ENCODE measurements at places on chromosomes 6 and 20.

GRCh38 chr6:14468647-14469321 lies 351.2 kb downstream of the CD83 start:
- no peak for DNase-seq

DNA sequence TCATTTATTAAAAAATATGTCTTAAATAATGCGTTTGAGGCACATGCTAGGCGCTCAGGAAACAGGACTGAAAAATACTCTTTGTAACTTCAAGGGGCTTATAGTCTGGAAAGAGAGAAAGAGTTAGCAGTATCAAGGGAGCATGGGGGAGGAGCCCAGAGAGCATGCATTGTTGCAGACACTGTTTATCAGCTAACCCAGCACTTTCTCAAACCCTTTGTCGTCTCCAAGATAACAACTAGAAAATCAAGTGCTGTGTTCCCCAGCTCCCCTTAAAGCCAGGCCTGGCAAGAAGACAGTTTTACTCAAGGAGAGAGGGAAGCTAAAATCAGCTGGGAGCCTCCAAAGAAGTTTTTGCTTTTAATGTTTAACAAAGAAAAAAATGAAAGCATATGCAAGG lies 98.4 kb downstream of the PERP start:
- no peak for DNase-seq

DNA sequence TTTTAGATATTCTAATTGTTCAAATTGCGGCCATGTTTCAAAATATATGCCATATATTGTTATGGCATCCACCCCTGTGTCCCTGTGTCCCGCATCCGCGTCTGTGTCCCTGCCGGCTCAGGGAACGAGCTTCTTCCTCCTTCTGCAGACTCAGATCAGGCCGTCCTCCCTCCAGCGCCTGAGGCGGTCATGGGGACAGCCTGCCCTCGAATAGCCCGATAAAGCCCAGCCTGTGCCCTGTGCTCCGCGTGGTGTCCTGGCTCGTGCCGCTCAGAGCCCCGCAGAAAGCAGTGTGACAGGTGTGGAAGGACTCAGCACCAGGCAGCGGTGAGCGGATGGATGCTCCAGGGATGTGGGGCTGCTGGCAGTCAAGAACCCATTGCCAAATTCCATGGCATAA lies 663.4 kb upstream of the DEFB115 start:
- DNase-seq: no peak

GRCh38 chr6:103893141-103893581 lies 966.6 kb downstream of the HACE1 start:
- no peak for DNase-seq

DNA sequence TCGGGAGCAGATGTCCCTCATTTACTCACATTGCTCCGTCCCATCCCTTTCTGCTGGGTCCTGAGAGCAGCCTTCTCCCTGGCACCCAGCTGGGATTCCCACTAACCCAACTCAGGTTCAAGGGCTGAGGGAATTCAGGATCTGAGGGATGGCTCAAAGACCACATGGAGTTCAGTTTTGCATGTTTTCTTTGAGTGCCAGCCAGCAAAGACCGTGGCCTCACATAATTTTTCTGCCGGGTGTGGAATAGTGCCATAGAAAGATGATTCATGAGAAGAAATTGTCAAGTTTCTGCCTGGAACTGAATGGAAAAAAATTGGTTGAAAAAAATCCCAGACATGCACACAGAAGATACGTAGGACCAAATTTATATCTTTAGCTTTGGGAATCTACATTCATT lies 168.6 kb downstream of the CD83 start:
- no peak for DNase-seq

GRCh38 chr6:46521464-46521971 lies 30.3 kb upstream of the RCAN2 start:
- no peak for DNase-seq

DNA sequence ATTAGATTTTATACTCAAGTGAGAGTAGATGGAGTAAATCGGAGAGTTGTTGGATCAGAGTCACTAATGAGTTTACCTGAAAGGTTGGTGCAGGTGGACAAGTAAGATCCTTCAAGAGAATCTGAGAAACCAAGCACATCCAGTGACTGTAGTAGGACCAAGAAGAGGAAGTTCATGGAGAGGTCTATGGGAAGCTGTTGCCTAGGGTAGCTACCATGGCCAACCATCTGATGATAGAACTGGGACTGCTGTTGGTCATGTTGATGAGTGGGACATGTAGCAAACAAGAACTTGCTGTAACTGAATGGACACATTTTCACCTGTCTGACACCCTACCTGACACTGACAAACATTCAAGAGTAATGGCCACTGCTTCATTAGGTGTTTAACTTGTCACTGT lies 11.3 kb upstream of the ADGB start:
- DNase-seq: no peak

DNA sequence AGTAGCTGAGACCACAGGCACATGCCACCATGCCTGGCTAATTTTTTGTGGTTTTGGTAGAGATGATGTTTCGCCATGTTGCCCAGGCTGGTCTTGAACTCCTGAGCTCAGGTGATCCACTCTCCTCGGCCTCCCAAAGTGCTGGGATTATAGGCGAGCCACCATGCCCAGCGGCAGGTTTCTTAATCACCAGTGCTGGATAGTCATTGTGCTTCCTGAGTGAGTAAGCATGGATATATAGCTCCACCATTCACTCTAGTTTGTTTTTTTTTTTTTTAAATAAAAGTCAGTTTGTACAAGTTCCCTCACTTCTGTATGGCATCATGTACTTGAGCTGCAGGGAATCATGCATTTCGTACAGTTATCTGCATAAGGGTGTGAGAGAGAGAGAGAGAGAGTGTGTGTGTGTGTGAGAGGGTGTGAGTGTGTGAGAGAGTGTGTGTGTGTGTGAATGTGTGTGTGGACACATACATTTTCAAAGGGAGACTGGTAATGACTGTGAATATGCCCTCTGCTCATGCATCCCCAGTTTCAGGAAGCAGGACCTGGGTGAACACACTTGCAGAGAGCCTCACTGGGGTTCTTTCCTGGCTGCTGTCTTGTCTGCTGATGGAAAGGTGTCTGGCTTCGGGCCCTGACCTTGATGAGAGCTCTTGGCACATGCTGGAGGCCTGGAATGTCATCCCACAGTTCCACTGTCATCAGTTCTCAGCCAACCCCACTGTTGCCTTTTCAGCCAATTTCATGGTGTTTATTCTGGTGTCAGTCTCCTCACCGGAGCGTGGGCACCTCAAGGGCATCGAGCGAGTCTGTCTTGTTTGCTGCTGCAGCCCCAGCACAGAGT lies 65.0 kb upstream of the XRN2 start:
- no peak for DNase-seq

DNA sequence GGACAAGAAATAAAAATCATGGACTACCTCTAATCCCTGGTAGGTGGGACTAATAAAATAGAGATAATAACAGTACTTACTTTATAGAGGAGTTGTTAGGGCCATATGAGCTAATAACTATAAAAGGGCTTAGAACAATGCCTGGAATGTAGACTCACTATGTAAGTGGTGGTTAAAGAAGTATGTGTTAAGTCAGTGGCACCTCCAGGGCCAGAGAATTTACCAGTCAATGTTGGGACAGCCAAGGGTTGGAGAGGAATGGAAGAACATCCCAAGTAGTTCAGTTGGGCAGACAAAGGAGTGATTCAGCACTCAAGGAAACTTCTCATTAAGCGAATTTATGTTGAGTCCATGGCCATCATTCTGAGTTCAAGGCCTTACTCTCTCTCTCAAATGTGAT lies 116.8 kb downstream of the OTOR start:
- DNase-seq: no peak

- no peak for DNase-seq
Measured at GRCh38 chr6:75934643-75935472, 137.6 kb downstream of the IMPG1 start.

DNA sequence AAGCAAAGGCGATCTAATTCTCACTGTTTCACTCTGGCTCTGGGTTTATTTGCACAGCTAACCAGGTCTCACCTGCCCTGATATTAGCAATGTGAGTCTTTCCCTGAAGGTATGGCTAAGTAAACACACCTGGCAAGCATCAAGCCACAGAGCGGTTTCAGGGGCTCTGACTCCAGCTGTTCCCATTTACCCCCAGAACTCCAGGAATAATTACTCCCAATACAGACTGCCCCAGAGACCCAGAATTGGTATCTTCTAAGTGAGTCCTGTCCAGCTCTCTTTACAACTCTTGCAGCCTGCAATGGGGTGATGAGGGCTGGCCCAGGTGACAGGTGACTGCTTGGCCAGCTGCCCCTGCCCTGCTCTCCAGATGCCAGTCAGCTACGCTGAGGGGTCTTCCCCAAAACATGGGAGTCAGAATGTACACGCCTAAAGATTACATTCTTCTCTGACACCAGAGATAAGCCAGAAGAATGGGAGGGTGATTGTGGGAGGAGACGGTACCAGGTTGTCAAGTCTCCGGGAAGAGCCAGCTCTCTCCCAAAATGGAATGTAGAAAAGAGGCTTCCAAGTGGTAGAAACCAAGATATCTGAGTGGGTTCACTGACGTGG lies 4.9 kb upstream of the LRRN4 start:
- DNase-seq: no peak

DNA sequence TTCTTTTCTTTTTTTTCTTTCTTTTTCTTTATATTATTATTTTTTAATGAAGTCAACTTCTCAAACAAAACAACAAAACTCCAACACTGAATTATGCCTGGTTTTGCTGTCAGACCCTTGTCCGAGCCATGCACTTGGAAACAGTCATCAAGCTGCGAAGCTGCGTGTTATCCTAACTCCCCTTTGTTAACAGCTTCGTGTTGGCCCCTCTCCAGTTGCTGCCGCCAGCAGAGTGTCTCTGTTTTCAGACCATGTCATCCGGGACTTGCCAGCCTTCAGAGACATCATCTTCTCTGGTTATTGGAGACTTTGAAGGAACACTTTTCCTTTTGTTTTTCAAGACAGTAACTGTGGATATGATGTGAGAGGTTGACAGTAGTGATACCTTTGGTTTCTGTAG lies 83.1 kb downstream of the TRMT11 start:
- no peak for DNase-seq

GRCh38 chr6:106972500-106972899 lies 2.0 kb downstream of the CD24 start:
- no peak for DNase-seq

DNA sequence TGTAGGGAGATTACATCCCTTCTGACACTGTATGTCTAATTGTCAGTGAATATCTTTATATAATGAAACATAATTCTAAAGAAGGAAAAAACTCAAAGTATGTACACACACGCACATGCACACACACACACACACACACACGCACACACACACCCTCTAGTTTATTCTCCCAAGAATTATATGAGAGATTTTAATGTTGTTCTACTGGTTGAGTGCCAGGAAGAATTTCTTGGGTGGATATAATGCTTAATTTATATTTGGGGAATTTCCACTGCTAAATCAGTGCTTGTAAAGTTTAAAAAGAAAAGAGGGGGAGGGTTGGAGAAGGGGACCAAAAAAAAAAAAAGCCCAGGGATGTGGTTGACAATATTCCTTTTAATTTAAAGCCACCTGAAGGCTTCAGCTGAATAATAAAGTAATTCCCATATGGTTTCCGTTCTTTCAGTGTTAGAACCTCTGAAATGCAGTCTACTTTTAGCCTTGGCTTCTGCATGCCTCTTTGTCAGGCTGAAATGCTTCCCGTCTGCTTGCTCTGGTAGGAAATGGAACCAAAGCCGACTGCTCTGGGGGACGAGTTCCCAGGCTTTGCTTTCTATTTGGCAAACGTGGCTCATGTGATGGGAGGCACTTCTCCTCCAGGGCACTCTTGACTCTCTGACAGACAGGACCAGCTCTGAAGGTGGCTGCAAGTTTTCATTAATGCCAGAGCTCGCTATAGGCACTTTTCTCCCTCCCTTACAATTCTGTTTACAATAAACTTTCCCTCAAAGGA lies 225.4 kb downstream of the PRL start:
- DNase-seq: no peak

DNA sequence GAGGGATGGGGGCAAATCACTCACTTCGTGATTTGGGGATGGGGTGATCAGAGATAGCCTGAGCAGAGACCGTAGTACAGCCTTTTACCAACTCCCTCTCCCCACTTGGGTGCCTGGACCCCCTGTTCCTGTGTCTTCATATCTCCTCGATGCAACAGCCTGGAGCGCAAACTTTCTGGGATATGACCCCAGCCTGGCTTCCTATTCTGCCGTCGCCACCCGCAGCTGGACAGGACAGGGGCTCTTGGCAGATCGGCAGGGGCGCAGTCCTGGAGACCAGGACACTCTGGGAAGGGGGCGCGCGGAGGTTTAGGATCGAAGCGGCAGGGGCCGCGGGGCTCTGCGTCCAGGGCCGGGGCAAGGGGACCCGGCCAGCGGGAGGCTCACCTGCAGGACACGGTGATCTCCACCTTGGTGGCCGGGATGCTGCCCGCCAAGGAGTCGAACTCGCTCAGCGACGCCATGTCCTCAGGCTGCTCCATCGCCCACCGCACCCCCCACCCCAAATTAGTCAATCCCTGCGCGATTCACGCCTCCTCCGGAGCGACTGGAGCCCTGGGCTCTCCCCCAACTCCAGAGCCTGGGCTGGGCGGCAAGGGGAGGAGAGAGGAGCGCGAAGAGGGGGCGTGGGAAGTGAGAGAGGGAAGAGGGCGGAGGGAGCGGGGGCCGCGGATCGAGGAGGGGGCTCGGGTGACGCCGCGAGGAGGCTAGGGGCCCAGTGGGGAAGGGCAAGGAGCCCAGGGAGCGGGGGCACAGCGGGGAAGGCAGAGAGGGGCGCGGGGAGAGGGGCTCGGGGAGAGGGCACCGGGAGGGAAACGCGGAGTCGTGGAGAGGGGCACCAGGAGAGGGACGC lies at the start of gene CPNE5:
CPNE5 (minus strand) TSS at position 549 of the 853 bp plus-strand sequence; CDS start at position 482, 67 bp downstream.
- DNase-seq: no peak

DNA sequence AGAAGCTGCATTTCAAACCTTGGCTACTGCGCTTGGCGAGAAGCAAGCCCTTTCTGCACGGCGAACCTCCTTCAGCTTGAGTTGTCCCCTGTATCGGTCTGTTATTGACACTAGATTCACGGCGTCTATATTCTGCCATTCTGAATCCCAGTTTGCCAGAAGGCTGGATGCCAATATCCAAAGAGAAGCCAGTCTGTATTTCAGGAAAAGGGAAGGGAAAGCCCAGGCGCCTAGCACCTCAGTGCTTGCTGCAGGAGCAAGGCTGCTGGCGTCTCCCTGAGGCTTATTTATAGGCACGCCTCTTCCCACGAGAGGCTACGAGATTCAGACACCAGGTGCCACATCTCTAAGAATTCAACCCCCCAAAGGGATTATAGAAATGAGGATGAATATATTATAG lies 89.6 kb upstream of the CDH4 start:
- DNase-seq: no peak

DNA sequence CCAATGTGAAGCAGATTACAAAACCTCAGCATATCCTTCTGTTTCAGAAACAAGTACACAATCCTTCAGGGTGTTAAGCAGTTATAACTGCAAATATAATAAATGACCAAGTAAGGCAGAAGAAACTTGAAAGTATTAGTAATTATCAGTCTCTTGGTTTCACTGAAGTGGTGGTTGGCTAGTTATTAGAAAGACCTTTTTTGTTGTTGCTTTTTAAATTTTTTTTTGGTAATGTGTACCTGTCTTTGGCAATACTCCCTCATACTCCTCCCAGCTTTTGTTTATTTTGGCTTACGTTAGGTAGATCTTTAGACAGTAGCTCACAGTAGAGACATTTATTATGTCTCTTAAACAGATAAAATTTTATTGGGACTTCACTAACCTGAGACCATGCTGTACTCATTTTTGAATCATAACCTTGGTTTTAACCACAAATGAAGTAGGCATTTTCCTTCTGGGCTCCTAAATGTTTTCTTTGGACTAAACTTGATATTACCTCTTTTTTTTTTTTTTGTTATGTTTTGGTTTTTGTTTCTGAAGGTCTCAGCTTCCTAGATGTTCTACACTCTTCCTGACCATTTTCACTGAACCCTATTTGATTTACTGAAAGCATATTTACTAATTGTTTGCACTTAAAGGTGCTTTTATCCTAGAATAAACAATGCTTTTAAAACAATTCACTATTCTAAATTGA lies 6.4 kb downstream of the CD2AP start:
- DNase-seq: no peak

- no peak for DNase-seq
Measured at GRCh38 chr6:13614126-13614925, 809 bp upstream of the NOL7 start.

All from stimulated activated CD8-positive, alpha-beta memory T cell treated with anti-CD3 and anti-CD28 coated beads, Interleukin-15, amount 100 ng/mL, for 4 hours (primary cell).